ENCODE measurements at places on chromosomes 1 and 21. TPM values are rescaled to one million over a fixed set of nuclear protein-coding genes. Genes with fewer than 3 reads are reported as not detected.

- no peak overlapping the region for H3K4me3 ChIP-seq
- no peaks in the 10 kb centered on the region for H3K27me3 ChIP-seq
- peak; percentile 35 for DNase-seq
- H3K4me1 ChIP-seq = no peaks in the 10 kb centered on the region
Observed at GRCh38 chr21:46082713-46082962, 15.3 kb upstream of the COL6A2 start.

Gene HSD3B2
- not detected for total RNA-seq

GRCh38 chr21:42688841-42689371 lies 35.5 kb downstream of the PDE9A start:
- no peaks in the 10 kb centered on the region for H3K27me3 ChIP-seq
- H3K36me3 ChIP-seq = no peaks in the 10 kb centered on the region
- H3K4me1 ChIP-seq = no peaks in the 10 kb centered on the region

GRCh38 chr1:225347123-225347683 lies 80.6 kb downstream of the LBR start:
- H3K4me1 ChIP-seq = no peaks in the 10 kb centered on the region
- no peaks in the 10 kb centered on the region for H3K27me3 ChIP-seq
- no peak overlapping the region for H3K4me3 ChIP-seq
- H3K27ac ChIP-seq = no peak overlapping the region

- H3K4me1 ChIP-seq = no peaks in the 10 kb centered on the region
- no peak for DNase-seq
- H3K4me3 ChIP-seq = no peak overlapping the region
- no peak overlapping the region for H3K27ac ChIP-seq
- H3K36me3 ChIP-seq = no peaks in the 10 kb centered on the region
- H3K27me3 ChIP-seq = no peaks in the 10 kb centered on the region
Observed at GRCh38 chr1:56397409-56397808, 182.0 kb downstream of the PLPP3 start.
